ENCODE measurements at places on chromosomes 16 and 17.

GRCh38 chr17:48181653-48182052 lies 74.1 kb downstream of the SNX11 start:
- DNase-seq: no peak

DNA sequence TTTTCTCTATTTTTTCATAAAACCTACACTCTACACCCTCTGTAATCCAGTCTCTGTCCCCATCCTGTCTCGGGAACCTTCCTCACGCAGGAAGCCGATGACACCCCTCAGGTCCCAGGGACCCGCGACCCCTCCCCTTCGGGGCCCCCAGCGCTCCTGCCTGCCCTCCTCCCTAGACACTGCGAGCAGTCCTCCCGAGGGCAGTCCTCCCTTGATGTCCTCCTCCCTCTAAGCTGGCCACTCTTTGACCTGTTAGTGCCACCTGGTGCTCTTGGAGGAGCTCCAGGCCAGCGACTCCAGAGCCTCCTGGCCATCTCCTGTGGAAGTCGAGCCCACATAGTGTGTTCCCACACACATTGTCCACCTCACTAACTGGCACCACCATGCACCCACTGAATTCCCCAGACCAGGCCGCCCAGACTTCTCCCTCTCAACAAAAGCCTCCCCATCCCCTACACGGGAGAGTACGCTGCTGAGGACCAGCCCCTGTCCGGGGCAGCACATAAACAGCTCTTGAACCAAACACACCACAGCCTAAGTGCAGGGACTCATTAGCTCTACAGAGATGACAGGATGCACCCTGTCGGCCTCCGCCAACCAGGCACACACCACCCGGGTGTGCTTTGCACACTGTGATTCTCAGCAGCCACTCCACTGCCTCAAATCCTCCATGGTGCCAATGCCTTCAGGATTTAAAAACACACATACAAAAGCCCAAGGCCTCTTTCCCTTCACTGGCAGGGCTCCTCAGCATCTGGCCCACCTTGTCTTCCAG lies 9.3 kb downstream of the OSBPL7 start:
- DNase-seq: no peak

DNA sequence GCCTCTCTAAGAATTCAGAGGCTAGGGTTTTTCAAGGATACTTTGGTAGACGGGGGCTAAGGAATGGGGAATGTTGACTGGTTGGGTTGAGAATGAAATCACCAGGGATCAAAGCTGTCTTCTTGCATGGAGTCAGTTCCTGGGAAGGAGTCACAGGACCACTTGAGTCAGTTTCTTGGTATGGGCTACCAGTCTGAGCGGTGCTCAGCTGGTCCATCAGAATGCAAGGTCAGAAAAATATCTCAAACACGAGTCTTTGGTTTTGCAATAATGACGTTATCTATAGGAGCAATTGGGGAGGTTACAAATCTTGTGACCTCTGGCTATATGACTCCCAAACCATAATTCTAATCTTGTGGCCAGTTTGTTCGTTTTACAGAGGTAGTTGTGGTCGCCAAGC lies 18.4 kb downstream of the CHD9NB start:
- no peak for DNase-seq

GRCh38 chr17:50672831-50673551 lies 34.7 kb downstream of the ANKRD40 start:
- no peak for DNase-seq

DNA sequence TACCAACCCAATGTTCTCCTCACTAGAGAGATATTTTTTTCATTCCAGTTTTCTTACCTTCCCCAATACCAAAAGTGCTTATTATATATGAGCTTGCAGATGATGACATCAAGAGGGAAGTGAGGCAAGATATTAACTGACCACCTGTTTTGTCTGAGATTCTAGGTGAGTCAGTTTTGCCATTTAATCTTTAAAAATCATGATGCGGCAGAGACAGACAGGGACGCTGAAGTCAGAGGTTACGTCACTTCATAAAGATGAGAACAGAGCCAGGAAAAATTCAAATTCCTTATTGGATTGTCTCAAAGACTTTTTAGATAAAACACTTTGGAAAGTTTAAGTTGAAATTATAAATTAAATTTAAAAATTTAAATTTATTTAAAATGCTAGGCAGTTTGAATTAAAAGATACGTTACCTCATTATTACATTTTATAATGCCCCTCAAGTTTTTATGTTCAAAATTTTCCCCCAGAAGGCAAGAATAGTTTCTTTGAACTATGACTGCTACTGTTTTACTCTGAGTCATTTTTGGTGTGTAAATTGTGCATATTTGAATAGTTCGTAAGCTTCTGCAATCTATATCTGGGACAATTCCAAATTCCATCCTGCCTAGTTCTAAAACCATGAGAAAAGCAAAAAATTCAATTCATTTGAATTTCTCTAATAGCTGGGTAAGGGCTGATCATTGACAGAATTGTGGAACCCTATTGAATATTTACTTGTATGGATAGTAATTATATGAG lies 839.6 kb upstream of the GOT2 start:
- no peak for DNase-seq

DNA sequence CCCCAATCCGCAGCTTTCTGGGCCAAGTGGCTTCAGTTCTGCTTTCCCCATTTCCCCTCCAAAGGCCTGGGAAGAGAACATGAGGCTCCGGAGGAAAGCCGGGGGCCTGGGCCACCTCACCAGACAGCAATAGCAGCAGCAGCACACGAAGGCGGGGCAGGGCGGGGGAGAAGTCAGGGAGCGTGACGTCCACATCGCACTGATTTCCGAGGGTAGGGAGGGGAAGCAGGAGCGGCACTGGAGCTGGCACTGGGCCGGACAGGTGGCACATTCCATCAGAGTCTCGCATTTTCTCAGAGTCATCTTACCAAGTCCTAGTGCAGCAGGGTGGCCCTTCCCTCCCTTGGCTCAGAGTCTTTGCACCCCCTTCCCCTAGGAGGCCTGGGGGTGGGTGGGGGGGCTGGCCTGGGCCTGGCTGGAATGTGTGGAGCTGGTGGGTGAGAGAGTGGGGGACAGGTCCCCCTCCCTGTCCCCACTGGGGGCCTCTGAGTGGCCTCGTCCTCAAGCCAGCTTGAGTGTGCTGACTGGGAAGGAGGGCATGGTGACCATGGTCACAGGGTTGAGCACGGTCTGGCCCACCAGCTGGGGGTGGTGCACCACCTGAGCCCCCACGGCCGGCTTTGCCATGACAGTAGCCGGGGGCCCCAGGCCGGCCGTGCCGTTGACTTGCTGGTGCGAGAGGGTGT lies 14.3 kb downstream of the MNT start:
- DNase-seq: no peak

Data from activated CD4-positive, alpha-beta T cell treated with anti-CD3 and anti-CD28 coated beads for 4 hours (primary cell).